BJ (cell line): ENCODE measurements at places on chromosomes 1 and 21. TPM values are rescaled to one million over a fixed set of nuclear protein-coding genes. Genes with fewer than 3 reads are reported as not detected.

GRCh38 chr1:89930579-89930978 lies 64.3 kb upstream of the ZNF326 start:
- no peak for DNase-seq

The SPRR1A gene
- polyA plus RNA-seq = not detected in 2 replicates

GRCh38 chr1:102838016-102838415 lies 270.3 kb downstream of the COL11A1 start:
- DNase-seq = no peak

DNA sequence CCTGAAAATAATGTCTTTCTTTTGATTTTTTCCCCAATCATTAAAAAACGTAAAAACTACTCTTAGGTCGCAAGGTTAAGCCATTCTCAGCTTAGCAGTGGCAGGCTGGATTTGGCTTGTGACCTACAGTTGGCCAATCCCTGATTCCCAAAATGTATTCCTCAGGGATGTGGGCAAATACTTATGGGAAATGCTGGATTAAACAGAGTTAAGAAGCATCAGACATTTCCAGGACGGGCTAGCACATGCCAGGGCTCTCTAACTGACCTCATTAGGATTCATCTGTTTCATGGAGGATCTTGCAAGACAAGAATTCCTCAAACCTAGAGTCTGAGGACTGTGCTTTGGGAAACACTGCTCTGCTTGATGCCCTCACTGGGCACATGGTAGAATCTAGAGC lies 982 bp upstream of the IL24 start:
- no peak for DNase-seq

- no peak for DNase-seq
These were observed 1.1 kb downstream of the THRAP3 start for GRCh38 chr1:36225283-36225899.
